ENCODE measurements at places on chromosomes 2 and 18. TPM values are rescaled to one million over a fixed set of nuclear protein-coding genes. Genes with fewer than 3 reads are reported as not detected.

CROCC2 gene
- 0.03 TPM for polyA plus RNA-seq

IL1RL1 gene
- polyA plus RNA-seq, result 0.40 TPM

TBC1D8 gene
- polyA plus RNA-seq, result 29.5 TPM

STK36 gene
- polyA plus RNA-seq, result 68.1 TPM

MROH2A gene
- 0.18 TPM for polyA plus RNA-seq

CD302 gene
- 16.2 TPM for polyA plus RNA-seq

DCC gene
- 5.8 TPM for polyA plus RNA-seq

TMEM247 gene
- not detected for polyA plus RNA-seq

MC4R gene
- 0.11 TPM for polyA plus RNA-seq

PROKR1 gene
- polyA plus RNA-seq, result 0.22 TPM

RGPD3 gene
- 0.51 TPM for polyA plus RNA-seq

C2orf72 gene
- 2.9 TPM for polyA plus RNA-seq

TAF1B gene
- polyA plus RNA-seq, result 30.8 TPM

CCL20 gene
- not detected for polyA plus RNA-seq

KYNU gene
- 8.7 TPM for polyA plus RNA-seq

CCDC74A gene
- polyA plus RNA-seq, result 15.6 TPM

DNA sequence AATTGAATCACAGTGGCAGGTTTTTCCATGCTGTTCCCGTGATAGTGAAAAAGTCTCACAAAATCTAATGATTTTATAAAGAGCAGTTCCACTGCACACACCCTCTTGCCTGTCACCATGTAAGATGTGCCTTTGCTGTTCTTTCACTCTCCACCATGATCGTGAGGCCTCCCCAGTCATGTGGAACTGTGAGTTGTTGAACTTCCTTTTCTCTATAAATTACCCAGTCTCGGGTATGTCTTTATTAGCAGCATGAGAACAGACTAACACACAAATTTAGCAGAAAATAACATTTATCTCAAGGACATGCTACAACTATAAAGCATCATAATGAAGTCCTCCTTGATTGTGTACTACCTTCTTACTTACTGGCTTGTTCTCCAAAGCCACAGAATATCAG lies 1526.0 kb downstream of the LRP1B start:
- DNase-seq, result no peak

- DNase-seq, result no peak
Measured at GRCh38 chr2:60469536-60470317, 83.7 kb downstream of the BCL11A start.

GRCh38 chr18:1585881-1586488 lies 681.3 kb downstream of the ADCYAP1 start:
- peak; percentile 4 for DNase-seq

GRCh38 chr2:133148187-133148586 lies 420.1 kb downstream of the NCKAP5 start:
- DNase-seq, result no peak

- DNase-seq, result no peak
Measured at GRCh38 chr2:32811696-32812095, 135.1 kb upstream of the LTBP1 start.

GRCh38 chr2:228841877-228842276 lies 429.2 kb downstream of the PID1 start:
- no peak for DNase-seq

DNA sequence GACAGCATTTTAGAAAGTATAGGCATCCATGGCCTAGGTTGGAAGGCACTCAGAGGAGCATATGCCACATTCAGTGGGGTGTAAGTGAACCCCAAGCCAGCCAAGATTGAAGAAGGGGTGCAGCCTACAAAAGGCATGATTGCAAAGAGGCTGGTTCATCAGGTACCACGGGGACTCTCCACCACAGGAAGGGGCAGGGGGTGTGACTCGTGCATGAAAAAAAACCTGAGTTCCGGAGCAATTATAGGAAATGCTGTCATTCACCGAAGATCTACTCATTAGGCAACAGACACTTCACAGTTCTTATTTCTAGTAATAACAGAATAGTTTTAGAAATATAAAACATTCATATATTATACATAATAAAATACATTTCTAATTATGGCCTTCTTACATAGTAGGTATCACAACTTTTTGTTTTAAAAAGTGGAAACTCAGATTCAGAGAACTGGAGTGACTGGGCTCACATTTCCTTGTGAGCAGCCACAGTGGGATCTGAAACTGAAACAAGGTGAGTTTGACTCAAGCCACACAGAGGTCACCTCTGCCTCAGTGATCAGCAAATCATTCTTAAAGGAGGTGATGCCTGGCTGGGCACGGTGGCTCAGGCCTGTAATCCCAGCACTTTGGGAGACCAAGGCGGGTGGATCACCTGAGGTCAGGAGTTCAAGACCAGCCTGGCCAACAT lies 188.4 kb upstream of the GYPC start:
- no peak for DNase-seq

DNA sequence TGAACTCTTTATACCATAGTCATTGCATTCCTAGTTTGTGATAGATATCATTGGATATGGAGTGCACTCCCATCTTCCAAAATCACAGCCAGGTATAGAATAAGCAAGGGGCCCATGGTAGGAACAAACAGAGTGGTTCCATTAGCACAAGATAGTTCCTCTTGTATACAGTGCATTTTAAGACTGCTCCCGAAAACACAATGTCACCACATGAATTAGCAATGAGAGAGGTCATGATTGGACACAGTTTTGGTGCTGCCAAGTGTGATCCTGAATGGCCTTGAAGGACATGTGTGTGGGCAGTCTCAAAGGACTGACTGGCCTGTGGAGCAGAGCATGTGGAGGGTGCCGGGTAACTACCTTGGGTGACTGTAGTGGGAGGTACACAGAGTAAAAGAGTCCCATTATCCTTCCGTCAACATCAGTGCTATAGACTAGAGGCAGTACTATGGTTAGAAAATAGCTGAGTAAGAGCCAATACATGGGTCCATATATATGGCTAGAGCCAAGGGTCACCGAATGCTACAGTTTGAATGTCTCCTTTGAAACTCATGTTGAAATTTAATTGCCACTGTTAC lies 549.9 kb downstream of the DSC3 start:
- no peak for DNase-seq

GRCh38 chr2:236156095-236156859 lies 11.9 kb downstream of the GBX2 start:
- DNase-seq, result no peak

DNA sequence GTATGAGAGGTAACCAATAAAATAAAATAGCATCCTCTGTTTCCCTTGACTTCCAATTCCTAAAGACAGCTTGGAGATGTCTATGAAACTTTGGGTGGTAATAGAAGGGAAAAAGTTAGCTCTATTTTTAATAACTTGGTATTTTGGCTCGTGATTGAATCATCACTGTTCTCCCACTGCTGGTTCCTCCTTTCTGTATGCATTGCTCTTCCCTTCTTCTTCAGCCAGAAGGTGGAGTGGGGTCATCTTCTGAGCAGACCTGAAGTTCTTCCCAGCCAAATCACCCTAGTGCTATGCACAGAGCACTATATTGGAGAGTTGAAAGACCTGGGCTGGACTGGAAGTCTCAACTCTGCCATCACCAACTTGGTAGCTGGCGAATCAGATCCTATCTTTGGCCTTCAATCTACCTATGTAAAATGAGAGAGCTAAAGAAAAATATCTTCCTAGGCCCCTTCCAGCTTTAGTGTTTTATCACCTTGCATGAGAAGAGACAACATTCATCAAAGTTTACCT lies 54.1 kb downstream of the CPO start:
- no peak for DNase-seq

GRCh38 chr18:14949800-14950664 lies 202.1 kb downstream of the ANKRD30B start:
- DNase-seq, result peak; percentile 6

DNA sequence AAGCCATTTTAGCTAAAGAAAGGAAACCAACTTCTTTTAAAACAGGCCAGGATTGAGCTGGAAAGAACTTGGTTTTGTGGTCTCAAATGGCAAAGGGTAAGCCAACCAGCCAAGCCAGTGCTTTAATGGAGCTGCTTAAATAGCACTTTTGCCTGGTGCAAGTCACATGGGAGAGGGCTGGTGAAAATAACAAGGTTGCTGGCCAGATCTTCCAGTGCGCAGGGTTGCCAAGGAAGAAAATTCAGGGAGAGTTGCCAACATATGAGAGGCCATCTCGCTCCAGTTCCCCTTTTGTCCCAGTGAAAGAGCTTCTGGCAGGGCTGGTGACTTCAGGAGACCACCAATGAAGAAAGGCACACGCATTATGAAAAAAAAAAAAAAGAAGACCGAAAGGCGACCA lies 57.3 kb downstream of the IRS1 start:
- no peak for DNase-seq

DNA sequence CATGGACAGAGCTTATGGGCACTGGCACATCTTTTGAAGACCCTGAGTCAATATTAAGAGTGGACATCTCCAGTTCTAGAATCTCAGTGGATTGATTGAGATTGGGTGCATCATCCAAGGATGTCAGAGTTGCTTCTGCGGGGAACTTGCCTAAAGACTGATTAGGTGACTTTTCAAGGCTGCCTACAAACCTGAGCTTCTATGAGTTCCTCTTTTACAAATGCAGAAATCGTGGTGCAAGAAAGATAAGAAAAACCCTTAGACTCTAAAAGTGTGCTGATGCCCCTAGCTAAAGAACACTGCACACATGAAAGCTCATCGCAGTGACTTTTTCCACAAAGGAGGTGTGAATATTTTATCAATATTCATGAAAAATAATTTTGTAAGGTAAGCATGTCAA lies 86.8 kb upstream of the NEDD4L start:
- no peak for DNase-seq

- DNase-seq, result no peak
Measured at GRCh38 chr2:45889620-45890370, 238.3 kb downstream of the PRKCE start.

GRCh38 chr2:8193146-8193545 lies 488.7 kb upstream of the ID2 start:
- no peak for DNase-seq

DNA sequence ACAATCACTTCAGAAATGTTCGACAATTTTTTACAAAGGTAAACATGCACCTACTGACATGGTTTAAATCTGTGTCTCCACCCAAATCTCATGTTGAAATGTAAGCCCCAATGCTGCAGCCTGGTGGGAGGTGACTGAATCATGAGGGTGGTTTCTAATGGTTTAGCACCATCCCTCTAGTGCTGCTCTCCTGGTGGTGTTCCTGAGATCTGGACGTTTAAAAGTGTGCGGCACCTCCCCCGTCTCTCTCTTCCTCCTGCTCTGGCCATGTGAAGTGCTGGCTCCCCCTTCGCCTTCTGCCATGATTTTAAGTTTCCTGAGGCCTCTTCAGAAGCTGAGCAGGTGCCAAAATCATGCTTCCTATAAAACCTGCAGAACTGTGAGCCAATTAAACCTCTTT lies 28.3 kb downstream of the MAP3K2 start:
- no peak for DNase-seq

GRCh38 chr2:66832646-66833435 lies 397.9 kb downstream of the MEIS1 start:
- no peak for DNase-seq

GRCh38 chr2:18792226-18792629 lies 202.9 kb upstream of the NT5C1B start:
- no peak for DNase-seq

DNA sequence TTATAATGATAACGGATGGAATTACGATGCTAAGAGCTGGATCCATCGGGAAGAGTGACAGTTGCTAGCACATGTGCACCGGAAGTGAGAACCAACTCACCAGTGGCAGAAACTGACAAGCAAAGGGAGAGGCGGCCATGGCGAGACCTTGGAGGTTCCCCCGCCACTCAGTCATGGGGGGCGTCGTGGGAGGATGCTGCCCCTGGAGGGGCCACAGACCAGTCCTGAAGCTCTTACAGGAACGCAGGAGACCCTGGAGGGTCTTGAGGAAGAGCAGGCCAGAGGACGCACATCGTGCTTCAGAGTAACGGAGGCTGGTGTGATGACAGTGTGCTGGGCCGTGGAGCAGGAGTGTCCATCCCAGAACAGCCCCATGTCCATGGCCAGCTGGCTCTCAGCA lies 53.1 kb upstream of the KCNG2 start:
- no peak for DNase-seq

DNA sequence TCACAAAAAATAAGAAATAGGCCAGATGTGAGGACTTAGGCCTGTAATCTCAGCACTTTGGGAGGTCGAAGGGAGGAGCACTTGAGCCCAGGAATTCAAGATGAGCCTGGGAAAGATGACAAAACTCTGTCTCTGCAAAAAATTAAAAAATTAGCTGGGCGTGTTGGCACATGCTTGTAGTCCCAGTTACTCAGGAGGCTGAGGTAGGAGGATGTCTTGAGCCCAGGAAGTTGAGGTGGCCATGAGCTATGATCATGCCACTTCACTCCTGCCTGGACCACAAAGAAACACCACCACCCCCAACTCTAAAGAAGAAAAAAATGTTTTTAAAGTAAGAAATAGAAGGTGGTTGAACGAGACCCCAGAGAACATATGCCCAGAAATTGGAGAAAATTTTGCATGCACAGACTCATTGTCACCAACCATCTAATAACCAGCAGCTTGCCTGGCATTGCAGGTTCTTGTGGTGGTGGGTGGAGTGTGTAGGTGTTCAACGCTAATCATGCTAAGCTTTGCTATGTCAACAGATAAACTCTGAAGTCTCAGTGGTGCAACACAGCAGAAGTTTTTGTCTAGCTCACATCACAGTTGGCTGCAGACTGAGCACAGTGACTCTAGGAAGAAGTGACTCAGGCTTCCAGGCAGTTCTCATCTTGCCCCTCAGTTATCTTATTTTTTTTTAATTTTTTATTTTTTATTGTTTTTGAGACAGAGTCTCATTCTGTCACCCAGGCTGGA lies 18.6 kb downstream of the ARL4C start:
- DNase-seq, result no peak

DNA sequence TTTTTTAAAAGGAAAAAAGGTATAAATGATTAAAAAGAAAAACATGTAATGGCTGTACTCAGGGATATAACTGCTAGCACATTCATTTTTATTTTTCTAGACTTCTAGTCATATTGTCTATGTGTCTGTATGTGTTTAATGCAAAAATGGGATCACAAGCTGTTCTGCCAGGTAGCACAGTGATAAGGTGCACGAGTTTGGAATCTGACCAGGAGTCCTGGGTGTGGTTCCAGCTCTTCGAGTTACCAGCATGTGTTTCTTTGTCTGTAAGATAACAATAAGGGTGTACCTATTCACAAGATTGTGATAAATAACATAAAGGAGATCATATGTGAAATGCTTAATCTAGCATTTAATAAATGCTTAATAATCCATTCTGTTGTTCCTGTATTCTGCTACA lies 145.3 kb downstream of the PKP4 start:
- DNase-seq, result no peak

GRCh38 chr18:9550429-9550828 lies 63.9 kb downstream of the PPP4R1 start:
- DNase-seq, result no peak

DNA sequence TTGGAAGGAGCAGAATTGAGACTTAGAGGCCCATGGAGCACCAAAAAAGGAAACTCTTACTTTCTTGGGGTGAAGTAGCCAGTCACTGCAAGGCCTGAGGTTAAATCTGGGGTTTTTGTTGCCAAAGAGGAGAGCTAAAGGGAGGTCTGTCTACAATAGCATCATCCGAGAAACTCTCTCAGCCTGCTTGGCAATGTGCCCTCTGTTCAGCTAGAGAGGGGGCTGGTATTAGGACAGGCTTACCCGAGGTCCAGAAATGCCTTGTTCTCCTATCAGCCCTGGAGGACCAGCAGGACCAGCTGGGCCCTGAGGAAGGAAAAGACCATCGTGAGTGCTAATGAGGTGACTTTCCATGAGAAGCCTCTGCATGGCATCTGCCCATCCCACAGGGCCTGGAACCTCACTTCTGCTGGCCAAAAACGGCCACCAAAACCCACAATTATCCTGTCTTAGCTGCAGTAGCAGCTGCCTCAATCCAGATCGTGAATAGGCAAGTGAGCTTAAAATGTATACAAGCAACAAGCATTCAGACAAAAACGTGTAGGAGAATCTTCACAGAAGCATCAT lies 61.6 kb downstream of the COL6A3 start:
- no peak for DNase-seq

GRCh38 chr2:46368401-46368800 lies 71.2 kb downstream of the EPAS1 start:
- DNase-seq, result no peak

Measured in right renal pelvis (tissue), 4 donors.